ENCODE measurements at places on chromosomes 1 and 21.
A peak's percentile ranks its signal among the peaks of the same experiment; 100 is the strongest.

DNA sequence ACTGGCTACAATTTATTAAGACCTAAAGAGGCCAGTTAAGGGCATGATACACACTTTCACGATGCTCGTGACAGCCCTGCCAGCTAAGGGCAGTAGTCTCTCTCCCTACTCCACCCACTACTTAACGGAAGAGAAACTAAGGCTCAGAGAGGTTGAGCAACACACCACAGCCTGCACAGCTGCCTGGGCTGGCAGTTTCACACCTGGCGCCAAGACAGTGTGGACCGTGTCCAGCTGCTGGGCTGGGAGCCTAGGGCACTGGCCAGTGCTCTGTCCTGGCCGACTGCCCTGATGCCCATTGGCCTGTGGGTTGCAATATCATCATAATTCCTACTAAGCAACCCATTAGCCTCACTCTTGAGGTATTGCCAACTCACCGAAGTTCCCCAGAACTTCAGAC is 27.6 kb downstream of the TENT5C start:
- no peak for DNase-seq

DNA sequence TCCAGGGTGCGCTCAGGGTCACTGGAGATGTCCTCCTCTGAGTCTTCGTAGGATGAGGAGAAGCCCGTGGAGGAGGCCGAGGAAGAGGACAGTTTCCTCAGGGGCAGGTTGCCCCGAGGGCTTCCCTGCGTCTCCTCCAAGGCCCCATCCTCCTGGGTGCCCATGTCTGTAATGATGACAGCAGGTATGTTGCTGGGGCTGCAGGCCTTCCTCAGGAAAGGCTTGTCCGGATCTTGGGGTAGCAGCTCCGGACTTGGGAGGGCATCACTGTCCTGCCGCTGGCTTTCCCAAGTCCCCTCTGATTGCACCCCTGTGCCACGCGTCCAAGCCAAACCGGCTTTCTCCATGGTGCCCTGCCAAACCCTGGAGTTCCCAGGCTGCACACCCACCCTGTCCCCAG is 3.5 kb downstream of the ITPKB start:
- no peak for DNase-seq

DNA sequence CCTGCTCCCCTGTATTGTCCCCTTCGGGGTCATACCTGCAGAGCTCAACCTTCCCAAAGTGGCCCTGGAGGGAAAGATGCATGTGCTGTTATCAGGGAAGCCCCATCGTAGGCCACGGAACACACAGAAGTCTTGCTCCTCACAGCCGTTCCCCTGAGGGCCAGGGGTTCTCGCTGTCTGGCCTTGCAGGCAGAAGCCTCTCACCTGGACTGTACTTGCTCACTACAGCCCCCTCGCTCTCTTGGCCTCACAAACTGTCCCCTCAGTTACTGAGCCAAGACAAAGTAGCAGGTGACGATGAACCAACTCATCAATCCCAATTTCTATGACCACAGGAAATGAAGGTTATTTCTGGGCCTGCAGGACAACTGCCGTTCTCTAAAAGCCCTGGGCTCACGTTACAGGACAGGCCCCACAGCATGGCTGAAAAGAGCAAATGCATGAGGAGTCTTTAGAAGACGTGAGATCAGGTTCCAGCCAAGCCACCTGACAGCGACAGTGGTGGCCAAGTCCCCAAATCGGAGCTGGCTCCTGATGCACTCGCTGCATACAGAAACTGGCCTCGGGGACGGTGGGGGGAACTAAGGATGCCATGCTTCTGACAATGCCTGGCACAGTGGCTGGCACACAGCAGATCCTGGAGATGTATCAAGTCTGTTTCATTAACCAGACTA is 95.0 kb downstream of the RAVER2 start:
- DNase-seq: no peak

GRCh38 chr1:220970311-220970710 is 91.1 kb downstream of the HLX start:
- no peak for DNase-seq

GRCh38 chr1:151948506-151948905 is 39.2 kb upstream of the THEM4 start:
- DNase-seq: no peak

DNA sequence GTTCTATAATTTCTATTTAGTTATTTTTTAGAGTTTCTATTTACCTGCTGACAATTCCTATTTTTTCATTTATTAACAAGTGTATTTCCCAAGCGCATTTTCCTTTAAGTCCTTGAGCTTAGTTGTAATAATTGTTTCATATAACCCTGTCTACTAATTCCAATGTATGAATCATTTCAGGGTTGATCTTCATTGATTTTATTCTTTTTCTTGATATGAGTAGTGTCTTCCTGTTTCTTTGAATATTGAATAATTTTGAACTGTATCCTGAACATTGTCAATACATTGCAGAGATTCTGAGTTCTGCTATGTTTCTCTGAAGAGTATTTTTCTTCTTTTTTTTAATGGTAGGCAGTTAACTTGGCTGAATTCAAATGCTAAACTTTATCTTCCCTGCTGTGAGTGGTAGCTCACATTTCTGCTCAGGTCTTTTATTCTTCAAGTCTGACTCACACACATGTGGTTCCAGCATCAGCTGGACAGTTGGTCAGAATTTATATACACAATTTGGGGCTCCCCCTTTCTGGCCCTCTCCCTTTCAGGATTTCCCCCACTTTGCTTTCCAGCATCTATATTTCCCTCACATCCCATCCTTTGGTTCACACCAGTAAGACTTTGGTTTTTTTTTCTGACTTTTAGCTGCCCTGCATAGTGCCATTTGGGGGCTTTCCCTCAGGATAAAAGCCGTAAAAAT is 54.4 kb upstream of the WDR26 start:
- DNase-seq: peak; percentile 48

- DNase-seq: no peak
Measured at GRCh38 chr21:32364796-32365195, 28.0 kb downstream of the URB1 start.

DNA sequence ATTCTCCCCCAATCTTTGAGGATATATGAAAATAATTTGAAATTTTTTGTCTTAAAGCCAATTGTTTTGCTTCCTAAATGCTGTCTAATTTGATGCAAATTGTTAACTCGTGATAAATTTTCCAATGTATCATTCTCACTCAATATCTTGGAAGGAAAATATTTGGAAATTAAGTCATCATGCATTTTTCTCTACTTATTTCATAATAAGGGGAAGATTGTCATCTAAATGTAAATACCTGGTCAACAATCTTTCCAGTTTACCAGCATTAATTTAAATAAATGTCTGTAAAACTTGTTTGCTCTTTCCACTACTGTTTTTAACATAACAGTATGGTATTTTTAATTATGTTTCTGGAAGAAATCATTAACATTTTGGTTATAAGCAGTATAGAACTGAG is 78.3 kb upstream of the KCTD3 start:
- DNase-seq: no peak

DNA sequence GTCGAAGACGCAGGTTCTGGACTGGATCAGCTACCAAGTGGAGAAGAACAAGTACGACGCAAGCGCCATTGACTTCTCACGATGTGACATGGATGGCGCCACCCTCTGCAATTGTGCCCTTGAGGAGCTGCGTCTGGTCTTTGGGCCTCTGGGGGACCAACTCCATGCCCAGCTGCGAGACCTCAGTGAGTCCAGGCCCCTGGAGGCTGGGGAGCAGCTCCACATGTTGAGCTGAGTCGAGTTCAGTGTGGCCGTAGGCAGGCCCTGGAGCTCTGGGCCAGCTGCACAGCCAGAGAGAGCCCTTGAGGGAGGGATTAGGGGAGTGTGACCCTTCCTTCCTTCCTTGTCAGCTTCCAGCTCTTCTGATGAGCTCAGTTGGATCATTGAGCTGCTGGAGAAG is 1.6 kb downstream of the ELF3 start:
- no peak for DNase-seq

DNA sequence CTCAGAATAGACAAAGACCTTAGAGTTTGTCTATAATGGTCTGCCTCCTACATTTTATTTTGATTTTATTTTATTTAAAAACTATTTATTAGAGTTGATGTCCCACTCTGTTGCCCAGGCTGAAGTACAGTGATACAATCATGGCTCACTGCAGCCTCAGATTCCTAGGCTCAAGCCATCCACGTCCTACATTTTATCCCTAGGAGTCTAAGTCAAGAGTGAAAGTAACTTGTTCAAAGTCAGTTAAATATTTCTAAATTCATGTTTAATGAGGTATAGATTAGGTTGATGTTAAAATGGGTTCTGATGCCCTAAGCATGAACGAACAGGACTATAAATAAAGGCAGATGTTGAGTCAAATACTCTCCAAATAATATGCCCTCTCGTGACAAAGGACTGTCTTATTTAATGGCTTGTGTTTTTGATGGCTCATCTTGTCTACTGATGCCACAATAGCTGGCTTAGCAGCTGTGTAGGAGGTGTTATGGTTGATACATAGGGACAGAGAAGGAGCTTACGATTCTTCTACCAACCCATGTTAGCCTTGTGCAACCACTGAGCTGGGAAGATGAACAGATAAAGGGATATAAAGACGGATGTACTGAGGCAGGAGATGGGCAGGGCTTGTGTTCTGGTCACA is 66.0 kb upstream of the CR1L start:
- DNase-seq: no peak

- DNase-seq: no peak
Measured at GRCh38 chr1:44251989-44252671, 38.9 kb downstream of the DMAP1 start.

DNA sequence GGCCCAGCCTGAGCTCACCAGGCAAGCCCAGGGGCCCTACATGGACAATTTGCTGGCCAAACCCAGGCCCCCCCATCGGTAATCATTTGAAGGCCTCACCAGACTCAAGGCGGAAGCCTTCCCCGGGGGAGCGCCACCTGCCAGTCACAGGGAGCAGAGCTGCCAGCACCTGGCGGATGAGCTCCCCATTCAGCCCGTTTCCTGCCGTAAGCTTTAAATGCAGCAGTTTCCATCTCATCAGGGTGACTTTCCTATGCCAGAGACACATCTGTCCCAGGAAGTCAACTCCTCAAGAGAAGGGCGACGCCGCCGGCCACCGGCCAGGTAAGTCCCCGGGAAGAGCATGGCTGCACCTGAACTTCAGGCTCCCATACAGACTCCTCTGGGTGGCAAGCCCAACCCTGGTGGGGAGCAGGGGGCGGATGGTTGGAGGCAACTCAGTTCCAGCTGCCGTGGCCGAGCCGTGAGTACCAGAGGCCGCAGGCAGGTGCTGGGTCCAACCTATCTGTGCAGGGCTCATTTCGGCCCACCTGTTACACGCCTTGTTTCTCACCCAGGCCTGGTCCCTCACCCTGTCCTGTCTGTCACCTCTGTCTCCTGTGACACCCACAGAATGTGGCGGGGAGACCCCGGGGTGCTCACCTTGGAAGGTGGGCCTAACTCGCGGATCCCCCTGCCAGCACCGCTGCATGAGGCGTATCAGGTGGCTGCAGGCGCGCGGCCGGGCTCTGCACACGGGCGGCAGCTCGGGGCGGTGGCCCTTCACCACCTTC is 20.7 kb downstream of the RIPK4 start:
- no peak for DNase-seq

- no peak for DNase-seq
Measured at GRCh38 chr1:37868466-37868865, 9.1 kb upstream of the MTF1 start.

- no peak for DNase-seq
Measured at GRCh38 chr1:190138266-190138665, 339.4 kb downstream of the BRINP3 start.

GRCh38 chr1:204478921-204479320 is 15.7 kb downstream of the PIK3C2B start:
- no peak for DNase-seq

GRCh38 chr1:192951691-192952460 is 107.3 kb downstream of the UCHL5 start:
- DNase-seq: peak; percentile 98

- DNase-seq: no peak
Measured at GRCh38 chr1:53811414-53811851, 26.7 kb downstream of the NDC1 start.

- peak; percentile 12 for DNase-seq
Measured at GRCh38 chr1:237041795-237042525, at the start of gene RYR2. Gene RYR2 (plus strand): TSS chr1:237042184. CDS start chr1:237042522, 338 bp downstream.

DNA sequence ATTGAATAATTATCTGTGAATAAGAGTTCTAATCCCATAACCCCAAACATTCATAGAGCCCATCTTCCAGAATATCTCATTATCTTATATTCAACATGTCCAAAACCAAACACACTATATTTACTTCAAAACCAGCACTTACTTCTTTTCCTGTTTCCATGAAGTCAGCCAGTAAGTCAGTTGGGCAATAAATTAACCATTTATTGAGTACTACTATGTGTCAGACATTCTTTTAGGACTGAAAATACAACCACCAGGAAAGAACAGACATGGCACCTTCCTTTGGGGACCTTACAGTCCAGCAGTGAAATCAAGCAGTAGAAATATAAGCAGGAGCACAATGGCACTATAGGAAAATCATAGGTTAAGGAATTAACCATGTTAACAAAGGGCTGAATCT is 8.8 kb downstream of the AK5 start:
- no peak for DNase-seq

All from fibroblast of lung (primary cell).